Testis (tissue), 5 donors: ENCODE measurements at places on chromosomes 6 and 20.

DNA sequence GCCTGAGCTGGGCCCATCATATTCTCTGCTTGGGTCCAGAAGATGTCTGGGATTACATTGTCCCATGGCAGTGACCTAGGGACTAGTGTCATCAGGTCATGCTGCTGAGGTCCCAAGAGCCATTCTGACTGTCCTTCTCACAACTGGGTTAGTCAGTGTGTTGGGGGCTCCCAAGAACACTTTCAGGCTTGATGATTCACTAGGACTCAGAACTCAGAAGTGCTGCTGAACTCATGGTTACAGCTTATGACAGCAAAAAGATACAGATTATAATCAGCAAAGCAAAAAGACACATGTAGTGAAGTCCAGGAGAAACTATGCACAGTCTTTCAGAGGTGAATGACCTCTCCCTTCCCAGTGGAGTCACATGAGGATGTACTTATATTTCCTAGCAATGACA is 107.8 kb downstream of the SYNE1 start:
- no peak overlapping the region for H3K4me3 ChIP-seq
- no peak overlapping the region for H3K27ac ChIP-seq

GRCh38 chr6:100506651-100507050 is 41.9 kb upstream of the SIM1 start:
- no peaks in the 10 kb centered on the region for H3K36me3 ChIP-seq
- DNase-seq: no peak
- no peaks in the 10 kb centered on the region for H3K27me3 ChIP-seq
- no peaks in the 10 kb centered on the region for H3K4me1 ChIP-seq
- no peak overlapping the region for H3K27ac ChIP-seq
- no peak overlapping the region for H3K4me3 ChIP-seq

GRCh38 chr6:52020945-52021570 is 66.4 kb downstream of the PKHD1 start:
- H3K4me3 ChIP-seq: no peak overlapping the region
- no peak for DNase-seq
- H3K36me3 ChIP-seq: no peaks in the 10 kb centered on the region
- H3K27ac ChIP-seq: no peak overlapping the region
- no peaks in the 10 kb centered on the region for H3K27me3 ChIP-seq

DNA sequence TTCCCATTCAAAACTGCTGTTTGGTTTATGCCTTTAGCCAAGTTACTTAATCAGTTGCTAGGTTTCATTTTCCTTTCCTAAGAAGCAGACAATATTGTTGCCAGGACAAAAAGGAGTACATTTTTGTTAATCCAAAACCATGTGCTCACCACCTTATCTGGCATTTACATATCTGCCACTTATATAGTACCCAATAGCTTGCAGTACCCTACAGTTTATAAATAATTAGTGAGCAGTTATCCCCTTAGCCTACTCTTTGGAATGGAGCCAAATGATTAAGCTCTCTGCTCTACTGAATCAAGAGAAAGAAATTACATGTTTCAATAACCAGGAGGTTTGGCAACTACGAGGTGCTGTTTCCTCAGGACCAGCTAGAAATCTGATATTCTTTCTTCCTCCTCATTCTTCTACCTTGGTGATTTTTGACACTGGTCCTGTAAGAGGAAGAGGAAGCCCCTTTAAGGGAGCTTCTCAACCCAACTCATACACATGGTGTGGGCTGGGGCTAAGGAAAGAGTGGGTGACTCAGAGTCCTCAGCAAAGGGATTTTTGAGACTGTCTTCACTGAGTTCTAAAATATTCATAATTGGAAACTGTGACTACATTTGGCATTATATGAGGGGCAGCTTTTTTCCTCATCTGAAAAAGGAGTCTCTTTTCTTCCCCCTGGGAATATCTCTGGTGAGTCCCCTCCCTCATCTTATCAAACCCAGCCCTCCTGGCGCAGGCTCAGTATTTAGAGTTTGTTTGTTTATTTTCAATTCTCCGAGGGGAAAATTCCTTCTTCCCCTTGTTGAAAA is 1.5 kb downstream of the ZNFX1 start:
- H3K4me1 ChIP-seq: peaks cover 29% of the 10 kb centered on the region
- peak overlapping the region; percentile 97 for H3K27ac ChIP-seq
- peak; percentile 26 for DNase-seq
- no peaks in the 10 kb centered on the region for H3K36me3 ChIP-seq

GRCh38 chr6:90127595-90127994 is 169.0 kb downstream of the BACH2 start:
- no peaks in the 10 kb centered on the region for H3K36me3 ChIP-seq
- H3K4me3 ChIP-seq: no peak overlapping the region
- no peaks in the 10 kb centered on the region for H3K27me3 ChIP-seq
- DNase-seq: no peak
